NCI-H748 treated with DMSO at 0.1 percent for 48 hours (cell line): ENCODE measurements at places on chromosomes 6 and 20.

DNA sequence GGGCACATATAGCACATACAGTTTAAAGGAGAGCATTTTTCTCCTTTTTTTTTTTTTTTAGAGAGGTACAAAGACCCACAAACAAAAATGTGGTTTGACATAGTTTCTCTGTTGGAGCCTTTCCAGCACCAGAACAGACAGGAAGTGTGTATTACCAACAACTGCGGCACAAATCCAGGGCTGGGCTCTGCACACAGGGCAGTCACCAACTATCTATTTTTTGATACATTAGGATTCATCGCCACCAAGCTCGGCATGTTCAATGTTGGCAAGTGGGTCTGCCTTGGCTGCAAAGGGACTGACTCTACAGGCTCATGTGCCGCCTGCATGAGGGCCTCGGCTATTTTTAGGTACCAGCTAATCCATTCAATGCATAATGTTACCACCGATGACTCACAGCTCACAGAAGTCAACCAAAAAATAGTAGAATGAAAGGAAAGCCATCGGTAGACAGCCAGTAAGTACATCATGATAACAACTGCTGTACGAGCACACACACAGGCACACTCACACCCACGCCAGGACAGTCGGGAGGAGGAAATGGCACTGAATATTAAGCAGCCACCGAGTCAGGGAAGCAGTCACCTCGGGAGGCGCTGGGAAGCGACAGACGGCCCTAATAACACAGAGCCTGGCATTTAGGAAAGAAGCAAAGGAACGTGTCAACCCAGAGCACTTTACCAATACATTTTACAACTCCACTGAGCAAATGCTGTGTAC is 81.6 kb downstream of the GMPR start:
- DNase-seq = no peak

GRCh38 chr6:104928141-104928540 is 28.8 kb upstream of the LIN28B start:
- no peak for DNase-seq

- no peak for DNase-seq
These were observed 58.7 kb downstream of the ARHGAP18 start for GRCh38 chr6:129651291-129651691.

- DNase-seq = no peak
These were observed 12.4 kb downstream of the ELMO2 start for GRCh38 chr20:46393967-46394366.

DNA sequence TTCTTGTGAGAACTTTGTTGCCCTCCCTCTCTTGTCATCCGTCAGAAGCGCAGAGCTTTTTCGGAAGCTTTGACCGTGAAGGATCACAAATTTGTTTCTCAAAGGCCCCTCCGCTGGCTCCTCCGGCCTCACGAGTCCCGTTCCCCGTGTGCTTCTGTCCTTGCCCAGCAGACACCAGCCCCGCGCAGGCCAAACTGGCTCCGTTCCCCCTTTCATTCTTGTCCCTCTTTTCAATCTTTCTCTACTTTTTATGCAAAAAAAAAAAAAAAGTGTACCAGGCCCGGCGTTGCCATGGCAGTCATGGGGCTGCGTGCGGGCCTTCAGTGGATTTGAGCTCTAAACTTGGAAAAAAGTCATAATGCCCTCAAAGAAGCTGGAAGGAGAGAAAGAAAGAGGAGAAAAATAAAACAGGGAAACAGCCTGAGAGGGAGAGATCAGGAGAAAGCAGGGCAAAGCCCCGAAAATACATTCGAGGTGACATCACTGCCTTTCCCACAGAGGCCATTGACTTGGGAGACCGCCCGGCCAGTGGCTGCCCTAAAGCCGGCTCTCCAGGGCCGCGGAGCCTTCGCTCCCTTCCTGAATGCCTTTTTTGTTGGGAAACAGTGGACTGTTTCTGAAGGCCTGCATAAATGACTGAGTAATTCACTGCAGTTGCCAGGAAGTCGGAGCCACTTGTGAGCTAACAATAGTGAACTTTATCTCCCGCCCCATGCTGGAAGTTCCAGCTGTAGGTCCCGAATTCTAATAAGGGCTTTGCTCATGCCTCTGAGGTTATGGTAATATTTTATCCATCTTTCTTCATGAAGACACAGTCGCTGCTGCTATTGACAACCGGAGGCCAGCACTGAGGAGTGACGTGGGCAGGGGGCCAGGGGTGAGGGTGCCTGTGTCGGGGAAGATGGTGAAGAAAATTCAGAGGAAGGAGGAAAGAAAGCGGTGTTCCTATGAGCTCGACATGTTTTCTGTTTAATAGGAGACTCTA is 670.9 kb downstream of the QKI start:
- DNase-seq = no peak

DNA sequence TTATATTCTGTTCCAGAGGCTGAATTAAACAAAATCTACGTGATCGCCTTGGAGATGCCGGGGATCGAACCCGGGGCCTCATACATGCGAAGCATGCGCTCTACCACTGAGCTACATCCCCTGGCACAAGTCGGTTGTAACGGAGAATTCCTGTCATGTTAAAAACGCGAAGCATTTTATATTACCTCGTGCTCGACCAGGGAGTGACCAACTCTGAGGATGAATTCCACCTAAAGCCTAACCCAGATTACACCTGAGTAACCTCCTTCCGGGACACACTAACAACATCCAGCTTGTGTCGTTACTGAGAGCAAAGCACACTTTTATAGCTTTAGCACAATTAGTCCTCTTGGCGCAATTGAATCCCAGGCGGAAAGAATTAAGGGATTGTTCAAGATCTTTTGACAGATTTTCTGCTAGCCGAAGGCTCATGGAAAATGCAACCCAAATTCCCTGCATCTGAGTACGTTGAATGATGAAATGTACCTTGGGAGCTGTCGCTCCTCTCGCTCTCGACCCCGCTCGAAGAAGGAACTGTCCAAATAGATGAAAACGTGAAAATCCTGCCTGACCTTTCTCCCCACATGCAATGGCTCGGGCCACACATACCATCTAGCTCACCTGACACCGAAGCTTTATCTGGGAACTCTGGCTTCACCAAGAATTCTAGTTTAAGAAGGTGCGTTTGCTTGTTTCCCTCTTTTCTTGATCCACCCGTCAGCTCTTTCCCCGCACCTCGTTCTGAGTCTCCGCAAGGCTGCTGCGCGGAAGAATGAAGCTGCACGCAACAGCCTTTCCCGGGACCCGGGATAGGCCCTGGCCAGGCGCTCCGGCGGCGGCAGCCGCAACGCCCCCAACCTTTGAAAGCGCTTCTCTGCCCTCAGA is 148.3 kb downstream of the GPX5 start:
- peak; percentile 87 for DNase-seq

DNA sequence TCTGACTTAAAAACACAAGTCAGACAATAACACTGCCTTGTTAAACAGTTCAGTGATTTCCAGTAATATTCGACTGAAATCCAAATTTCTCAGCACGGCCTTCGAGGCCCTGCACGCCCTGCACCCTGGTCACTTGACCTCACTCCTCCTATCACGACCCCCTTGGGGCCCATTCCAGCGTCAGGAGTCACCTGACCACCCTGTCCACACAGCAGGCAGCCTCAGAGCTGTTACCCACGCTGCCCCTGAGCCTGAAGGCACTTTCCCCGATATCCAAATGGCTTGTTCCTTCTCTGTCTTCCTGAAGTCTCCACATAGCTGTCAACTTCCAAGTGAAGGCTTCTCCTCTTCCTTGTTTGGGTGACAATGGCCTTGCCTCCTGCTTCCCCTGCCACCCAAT is 33.1 kb upstream of the SMOC2 start:
- no peak for DNase-seq

- DNase-seq = no peak
These were observed 388.2 kb upstream of the CITED2 start for GRCh38 chr6:139762587-139763031.

- DNase-seq = no peak
These were observed 30.8 kb downstream of the RSPO4 start for GRCh38 chr20:971346-971745.

DNA sequence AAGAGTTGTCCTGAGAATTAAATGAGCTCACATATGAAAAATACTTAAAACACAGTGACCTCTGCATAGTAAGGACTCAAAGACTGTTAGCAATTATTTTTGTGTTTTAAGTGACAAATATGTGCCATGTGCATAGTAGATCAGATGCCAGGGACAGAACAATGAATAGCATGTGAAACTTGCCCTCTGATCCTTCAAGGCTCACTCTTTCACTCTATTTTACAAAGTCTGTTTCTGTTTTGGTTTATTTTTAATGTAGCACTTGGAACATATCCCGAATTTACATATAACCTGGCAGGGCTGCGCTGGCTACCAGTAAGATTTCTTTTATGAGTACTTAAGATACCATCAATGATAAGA is 135.5 kb upstream of the TNFAIP3 start:
- no peak for DNase-seq

GRCh38 chr20:44022464-44022863 is 107.8 kb downstream of the TOX2 start:
- DNase-seq = no peak

DNA sequence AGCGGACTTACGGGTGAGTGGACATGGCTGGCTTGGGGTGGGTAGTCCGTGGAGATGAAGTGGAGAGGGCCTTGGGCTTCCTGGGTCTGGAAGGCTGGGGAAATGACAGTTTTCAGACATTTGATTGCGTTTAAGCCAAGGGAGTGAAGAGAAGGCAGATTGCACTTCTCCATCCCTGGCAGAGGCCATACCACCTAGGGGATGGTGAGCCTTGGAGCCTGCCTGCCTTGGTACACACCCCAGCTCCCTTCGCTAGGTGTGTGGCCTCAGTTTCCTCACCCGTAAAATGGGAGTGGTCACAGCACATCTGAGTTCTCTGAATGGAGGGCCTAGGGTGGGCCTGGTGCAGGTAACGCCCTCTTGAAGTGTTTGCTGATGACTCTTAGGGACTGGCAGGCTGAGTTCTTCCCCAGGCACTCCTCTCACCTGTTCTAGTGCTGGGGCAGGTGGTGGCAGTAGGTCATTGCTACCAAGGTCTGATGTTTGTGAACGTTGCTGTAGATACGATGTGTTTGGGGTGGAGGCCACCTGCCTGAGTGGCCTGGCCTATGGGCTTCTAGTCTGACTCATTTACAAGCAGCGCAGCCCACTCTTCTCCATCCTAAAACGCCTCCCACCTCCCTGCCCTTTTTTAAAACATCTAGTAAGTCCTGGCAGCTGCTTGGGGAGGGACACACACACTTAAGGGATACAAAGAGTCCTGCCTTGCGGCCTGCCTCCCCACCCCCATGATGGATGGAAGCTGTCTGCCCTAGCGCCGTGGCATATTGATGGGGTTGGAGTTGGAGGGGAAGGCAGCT is 2.3 kb downstream of the RBM38 start:
- peak; percentile 16 for DNase-seq

- DNase-seq = no peak
These were observed 205.4 kb downstream of the ZFAND3 start for GRCh38 chr6:38024908-38025307.

- DNase-seq = no peak
These were observed 191.3 kb upstream of the FOXA2 start for GRCh38 chr20:22775671-22776139.

GRCh38 chr20:48600470-48600945 is 227.3 kb downstream of the PREX1 start:
- DNase-seq = no peak

- no peak for DNase-seq
These were observed 6.0 kb upstream of the RAB44 start for GRCh38 chr6:36691612-36692011.

DNA sequence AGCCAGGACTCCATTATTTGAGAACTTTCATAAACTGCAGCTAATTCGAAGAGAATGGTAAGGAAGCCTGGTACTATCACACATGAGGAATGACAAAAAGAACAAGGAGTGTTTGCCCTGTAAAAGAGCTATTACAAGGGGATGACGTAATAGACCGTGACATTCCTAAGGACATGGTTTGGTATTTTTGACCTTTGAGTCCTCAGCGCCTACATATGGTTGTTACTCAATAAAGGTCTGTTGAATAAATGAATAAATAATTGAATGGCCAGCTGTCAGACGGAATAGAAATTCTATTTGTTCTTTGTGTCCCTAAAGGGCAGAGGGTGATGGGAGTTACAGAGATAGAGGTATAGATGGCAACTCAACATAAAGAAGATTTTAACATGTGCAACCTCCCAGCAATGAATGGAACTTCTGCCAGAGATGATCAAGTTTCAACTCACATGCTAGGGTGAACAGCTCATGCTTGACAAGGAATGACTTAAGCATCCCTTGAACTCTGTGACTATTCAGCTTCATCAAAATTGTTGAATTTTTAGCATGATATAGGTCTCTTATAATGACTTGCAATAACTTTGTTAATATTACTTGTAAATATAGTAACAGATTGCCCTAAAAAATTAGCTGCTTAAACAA is 115.4 kb downstream of the TENT5A start:
- DNase-seq = no peak

DNA sequence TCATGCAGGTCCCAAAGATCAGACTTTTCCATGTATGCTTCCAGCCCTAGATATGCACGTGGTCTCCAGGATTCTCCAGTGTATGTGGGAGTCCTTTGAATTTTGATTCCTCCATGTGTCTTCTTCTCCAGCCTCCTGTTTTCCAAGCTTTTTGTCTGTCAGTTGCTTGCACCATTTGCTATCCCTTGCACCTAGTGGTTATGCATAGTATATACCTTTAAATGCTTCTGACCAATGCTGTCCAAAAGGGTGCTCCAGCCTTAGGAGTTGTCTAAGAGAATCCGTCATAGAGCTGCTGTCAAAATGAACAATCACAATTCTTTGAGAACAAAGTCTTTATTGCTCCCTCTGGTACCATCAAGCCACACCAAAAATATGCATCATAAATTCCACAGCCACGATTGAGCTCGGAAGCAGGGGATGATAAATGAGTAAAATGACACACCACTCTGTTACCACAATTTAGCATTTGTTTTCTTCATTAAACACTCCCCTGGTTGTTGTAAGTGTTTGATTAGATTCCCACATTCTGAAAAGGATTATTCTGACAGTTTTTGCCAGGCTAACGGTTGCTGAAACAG is 706.2 kb upstream of the GJE1 start:
- DNase-seq = no peak

GRCh38 chr6:35977308-35977707 is 47.1 kb downstream of the SLC26A8 start:
- DNase-seq = no peak

DNA sequence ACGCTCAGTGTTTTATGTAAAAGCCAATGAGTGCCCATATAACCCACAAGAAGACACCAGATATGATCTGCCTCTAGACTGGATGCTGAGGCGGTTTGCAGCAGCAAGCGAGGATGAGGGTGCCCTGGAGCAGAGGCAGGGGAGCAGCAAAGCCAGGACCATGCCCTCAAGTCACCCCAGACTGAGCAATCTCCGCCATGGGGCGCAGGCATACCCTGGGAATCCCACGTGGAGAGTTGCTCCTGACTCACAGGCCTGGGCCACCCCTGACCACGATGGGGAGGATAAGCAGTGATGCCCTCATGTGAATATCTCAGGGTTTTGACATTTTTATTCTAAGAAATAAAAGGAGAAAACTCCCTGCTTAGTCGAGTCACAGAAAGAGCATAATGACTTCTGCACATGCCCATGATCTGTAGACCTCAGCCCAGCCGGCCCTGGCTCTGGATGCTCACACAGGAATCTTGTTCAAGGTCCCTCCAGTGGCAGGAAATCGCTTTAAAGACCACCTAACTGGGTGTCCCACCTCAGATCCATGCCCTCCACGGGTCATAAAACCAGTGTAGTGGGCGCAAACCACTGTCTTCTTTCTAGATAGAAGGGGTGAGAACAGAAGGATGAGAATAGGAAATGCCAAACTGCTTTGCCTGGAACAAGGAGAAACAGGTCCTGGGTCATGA is 138.3 kb upstream of the SNX9 start:
- no peak for DNase-seq
